ENCODE measurements at places on chromosomes 13 and 19.

GRCh38 chr19:1725100-1726064, 27.9 kb upstream of the ONECUT3 start:
- H3K36me3 ChIP-seq, result peaks cover 1% of the 10 kb centered on the region
- peaks cover 3% of the 10 kb centered on the region for H3K4me1 ChIP-seq
- H3K27me3 ChIP-seq, result peaks cover 42% of the 10 kb centered on the region

GRCh38 chr13:61777271-61777670, 361.6 kb upstream of the PCDH20 start:
- DNase-seq, result no peak
- H3K27me3 ChIP-seq, result no peaks in the 10 kb centered on the region
- H3K4me1 ChIP-seq, result no peaks in the 10 kb centered on the region
- no peak overlapping the region for H3K27ac ChIP-seq
- H3K4me3 ChIP-seq, result no peak overlapping the region
- no peaks in the 10 kb centered on the region for H3K36me3 ChIP-seq

DNA sequence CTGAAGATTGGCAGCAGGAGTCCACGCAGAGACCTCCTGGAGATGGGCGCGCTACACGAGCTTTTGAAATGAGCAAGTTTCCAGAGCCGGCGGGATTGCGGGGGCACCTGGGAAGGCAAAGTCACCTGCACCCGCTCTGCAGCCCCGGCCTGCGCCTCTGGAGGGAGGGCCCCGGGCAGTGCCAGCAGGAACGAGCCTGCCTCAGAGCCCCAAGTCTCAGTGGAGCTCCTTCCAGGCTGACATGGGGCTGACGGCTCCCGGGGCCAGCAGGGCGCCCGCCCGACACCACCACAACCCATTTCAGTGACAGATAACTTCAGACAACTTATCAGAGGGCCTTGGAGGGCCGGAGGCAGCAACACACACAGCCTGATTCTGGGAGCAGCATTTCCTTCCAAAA, 45.0 kb downstream of the RASA3 start:
- no peak overlapping the region for H3K4me3 ChIP-seq
- H3K27ac ChIP-seq, result peak overlapping the region; percentile 13
- peaks cover 19% of the 10 kb centered on the region for H3K4me1 ChIP-seq
- H3K36me3 ChIP-seq, result peaks cover 39% of the 10 kb centered on the region
- H3K27me3 ChIP-seq, result no peaks in the 10 kb centered on the region

DNA sequence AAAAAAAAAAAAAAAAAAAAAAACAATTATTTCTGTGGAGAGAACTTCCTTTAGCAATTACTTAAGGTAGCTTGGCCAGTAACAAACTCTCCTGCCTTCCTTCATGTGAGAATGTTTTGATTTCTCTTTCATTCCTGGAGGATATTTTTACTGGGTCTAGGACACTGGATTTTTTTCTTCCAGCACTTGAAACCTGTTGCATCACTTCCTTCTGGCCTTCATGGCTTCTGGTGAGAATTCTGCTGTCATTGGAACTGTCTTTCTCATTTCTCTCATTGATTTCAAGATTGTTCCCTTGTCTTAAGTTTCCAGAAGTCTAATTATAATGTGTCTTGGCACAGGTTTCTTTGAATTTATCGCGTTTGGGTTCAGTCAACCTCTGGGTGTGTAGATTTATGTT, 19.3 kb upstream of the RAB20 start:
- no peak overlapping the region for H3K27ac ChIP-seq
- no peak overlapping the region for H3K4me3 ChIP-seq
- H3K4me1 ChIP-seq, result peaks cover 4% of the 10 kb centered on the region
- DNase-seq, result no peak
- peaks cover 24% of the 10 kb centered on the region for H3K27me3 ChIP-seq

DNA sequence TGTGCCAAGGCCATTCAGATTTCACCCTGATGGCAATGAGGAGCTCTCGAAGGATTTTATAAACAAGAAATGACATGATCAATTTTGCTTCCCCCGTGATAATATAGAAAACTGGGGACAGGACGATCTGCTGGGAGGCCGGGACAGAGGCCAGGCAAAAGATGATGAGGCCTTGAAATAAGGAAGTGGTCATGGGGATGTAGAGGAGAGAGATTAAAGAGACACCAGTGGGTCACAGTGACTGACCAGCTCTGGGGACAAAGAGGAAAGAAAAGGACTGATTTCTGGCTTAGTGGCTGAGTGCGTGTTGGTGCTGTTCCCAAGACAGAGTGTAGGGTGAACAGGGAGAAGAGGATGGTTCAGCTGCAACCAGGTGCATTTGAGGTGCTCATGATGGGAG, 68.7 kb upstream of the FLT1 start:
- no peak overlapping the region for H3K27ac ChIP-seq
- no peaks in the 10 kb centered on the region for H3K36me3 ChIP-seq
- H3K27me3 ChIP-seq, result peaks cover 7% of the 10 kb centered on the region
- no peak overlapping the region for H3K4me3 ChIP-seq
- DNase-seq, result no peak

- no peak overlapping the region for H3K27ac ChIP-seq
- no peaks in the 10 kb centered on the region for H3K36me3 ChIP-seq
- H3K4me1 ChIP-seq, result no peaks in the 10 kb centered on the region
Measured at GRCh38 chr19:5153601-5154128, 184.8 kb downstream of the KDM4B start.

DNA sequence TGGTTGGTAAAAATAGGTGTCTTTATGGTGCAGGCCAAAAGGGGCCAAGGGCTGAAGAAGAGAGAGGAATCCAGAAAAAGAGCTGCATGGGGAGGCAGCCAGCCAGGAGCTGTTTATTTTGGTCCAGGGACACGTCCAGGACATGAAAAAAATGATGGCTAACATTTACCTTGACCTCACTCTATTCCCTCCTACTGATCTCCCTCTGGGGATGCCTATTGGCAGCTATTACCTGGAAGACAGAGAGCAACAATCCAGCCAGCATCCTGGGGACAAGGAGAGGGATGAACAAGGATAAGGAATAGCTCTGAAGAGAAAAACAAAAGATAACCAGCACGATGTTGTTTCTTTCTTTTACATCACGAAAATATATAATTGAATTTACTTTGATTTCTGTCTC, 1599.6 kb downstream of the SLITRK5 start:
- DNase-seq, result no peak
- no peaks in the 10 kb centered on the region for H3K36me3 ChIP-seq
- no peaks in the 10 kb centered on the region for H3K4me1 ChIP-seq

DNA sequence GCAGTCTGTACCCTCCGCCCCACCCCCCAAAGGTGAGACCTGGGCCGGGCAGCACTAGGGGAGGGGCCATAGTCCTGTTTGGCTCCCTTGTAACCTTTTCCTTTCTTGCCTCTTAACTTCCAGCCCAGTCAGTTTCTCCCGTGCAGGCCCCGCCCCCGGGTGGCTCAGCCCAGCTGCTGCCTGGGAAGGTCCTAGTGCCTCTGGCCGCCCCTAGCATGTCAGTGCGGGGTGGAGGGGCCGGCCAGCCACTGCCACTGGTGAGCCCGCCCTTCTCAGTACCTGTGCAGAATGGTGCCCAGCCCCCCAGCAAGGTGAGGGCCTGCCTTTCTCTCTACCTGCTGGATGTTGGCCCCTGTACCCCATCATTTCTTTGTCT, 10.5 kb upstream of the PRR19 start:
- no peak overlapping the region for H3K27ac ChIP-seq
- DNase-seq, result no peak
- peaks cover 9% of the 10 kb centered on the region for H3K4me1 ChIP-seq
- no peak overlapping the region for H3K4me3 ChIP-seq
- H3K27me3 ChIP-seq, result no peaks in the 10 kb centered on the region

GRCh38 chr19:55289117-55289796, 5.5 kb downstream of the BRSK1 start:
- H3K36me3 ChIP-seq, result no peaks in the 10 kb centered on the region
- no peaks in the 10 kb centered on the region for H3K27me3 ChIP-seq

DNA sequence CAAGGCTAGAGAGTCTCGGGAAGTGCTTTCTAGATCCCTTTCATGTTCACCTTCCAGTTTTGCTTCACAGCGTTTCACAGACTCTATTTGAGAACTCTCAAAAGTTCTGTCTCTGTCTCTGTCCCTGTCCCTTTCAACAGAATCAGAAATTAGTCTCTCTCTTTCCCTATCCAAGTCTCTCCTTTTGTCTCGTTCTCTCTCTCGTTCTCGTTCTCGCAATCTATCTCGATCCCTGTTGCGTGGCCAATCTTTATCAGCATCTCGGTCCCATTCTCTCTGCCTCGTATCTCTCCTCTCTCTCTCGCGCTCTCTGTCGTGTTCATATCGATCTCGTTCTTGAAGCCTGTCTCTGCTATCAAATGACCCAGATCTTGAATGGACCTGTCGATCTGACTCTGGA, 85.0 kb downstream of the ZC3H13 start:
- H3K4me1 ChIP-seq, result peaks cover 13% of the 10 kb centered on the region
- H3K4me3 ChIP-seq, result no peak overlapping the region
- peaks cover 39% of the 10 kb centered on the region for H3K36me3 ChIP-seq
- no peak for DNase-seq
- no peaks in the 10 kb centered on the region for H3K27me3 ChIP-seq

Measured in activated CD4-positive, alpha-beta memory T cell treated with anti-CD3 and anti-CD28 coated beads for 36 hours (primary cell).